Activated naive CD8-positive, alpha-beta T cell treated with anti-CD3 and anti-CD28 coated beads for 36 hours (primary cell): ENCODE measurements at places on chromosomes 6 and 20.

- no peak for DNase-seq
Observed at GRCh38 chr6:1013656-1014430, 298.1 kb upstream of the FOXQ1 start.

DNA sequence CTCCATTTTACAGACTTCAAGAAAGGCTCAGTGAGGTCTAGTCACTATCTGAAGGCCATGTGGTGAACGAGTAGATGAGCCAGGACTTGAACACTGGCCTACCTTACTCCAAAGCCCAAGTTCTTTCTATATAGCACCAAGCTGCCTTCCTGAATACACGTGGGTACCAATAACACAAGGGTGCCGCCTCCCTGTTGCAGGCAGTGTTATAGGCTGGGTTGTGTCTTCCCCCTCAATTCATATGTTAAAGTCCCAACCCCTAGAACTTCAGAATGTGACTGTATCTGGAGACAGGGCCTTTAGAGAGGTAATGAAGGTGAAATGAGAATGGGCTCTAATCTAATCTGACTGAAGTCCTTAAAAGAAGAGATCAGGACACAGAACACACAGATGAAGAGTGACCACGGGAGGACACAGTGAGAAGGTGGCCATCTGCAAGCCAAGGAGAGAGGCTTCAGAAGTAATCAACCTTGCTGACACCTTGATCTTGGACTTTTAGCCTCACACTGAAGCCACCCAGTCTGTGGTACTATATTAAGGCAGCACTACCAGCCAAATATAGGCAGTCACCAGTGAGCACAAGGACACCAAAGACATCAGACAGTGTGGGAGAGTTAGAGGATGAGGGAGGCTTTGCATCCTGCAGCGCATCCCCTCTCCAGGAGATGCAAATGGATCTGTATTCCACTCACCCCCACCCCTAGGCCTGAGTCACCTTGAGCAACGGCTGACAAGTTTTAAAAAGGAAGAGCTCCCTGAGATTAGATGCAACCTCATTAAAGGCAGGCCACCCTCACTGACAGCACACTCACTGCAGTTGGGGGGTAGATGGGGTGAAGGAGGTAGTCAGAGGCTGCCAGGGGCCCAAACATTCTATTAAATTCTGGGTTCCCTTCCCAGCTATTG is 40.9 kb upstream of the LYRM2 start:
- DNase-seq, result no peak

- no peak for DNase-seq
Observed at GRCh38 chr20:25218492-25218891, 23.0 kb downstream of the ENTPD6 start.

DNA sequence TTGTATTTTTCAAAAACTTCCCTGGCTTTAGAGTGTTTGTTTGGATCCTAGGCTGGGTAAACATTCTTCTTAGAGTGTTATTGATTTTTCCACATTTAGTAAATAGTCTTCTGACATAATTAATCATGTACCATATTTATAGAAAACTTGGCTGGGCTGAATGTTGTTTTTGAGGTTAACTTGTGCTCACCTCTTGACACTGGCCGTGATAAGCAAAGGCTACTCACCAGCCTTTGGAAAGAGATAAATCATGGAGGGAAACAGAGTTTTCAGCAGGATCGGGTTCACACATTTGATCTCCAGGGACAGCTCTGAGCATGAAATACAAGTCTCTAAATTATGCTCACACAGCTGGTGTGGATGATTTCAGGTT is 6.2 kb upstream of the CD93 start:
- no peak for DNase-seq

DNA sequence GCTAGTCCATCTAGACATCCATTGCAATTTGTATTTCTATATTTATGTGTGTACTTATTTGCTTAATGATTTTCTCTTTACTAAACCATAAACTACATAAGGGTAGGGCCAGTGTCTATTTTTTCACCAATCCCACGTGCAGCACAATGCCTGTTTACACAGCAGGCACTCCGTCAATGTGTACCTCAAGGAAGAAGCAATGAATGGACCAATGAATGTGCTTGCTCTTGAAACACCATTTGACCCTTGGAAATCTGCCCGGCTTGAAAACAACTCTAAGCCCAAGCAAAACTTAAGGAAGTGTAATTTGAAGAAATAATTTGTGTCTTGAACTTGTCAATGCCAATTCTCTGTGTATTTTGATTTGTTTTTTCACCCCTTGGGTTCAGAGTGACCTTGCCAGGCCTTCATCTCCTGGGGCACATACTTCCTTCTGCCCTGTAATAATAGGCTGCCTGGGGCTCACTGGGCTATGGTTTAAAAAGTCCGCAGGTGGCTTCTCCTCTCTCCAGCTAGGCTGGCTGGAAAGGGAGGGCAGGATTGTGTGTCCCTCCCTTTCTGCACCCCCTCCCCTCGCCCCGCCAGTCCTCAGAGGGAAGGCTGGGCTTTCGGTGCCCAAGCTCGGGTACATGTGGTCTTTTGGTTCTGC is 140.8 kb upstream of the ARMC2 start:
- DNase-seq, result no peak

GRCh38 chr20:44496976-44497375 is 21.3 kb downstream of the TTPAL start:
- no peak for DNase-seq

GRCh38 chr20:41135187-41135887 is 2.0 kb upstream of the PLCG1 start:
- DNase-seq, result peak; percentile 63

- no peak for DNase-seq
Observed at GRCh38 chr6:40362859-40363258, 224.3 kb downstream of the LRFN2 start.

DNA sequence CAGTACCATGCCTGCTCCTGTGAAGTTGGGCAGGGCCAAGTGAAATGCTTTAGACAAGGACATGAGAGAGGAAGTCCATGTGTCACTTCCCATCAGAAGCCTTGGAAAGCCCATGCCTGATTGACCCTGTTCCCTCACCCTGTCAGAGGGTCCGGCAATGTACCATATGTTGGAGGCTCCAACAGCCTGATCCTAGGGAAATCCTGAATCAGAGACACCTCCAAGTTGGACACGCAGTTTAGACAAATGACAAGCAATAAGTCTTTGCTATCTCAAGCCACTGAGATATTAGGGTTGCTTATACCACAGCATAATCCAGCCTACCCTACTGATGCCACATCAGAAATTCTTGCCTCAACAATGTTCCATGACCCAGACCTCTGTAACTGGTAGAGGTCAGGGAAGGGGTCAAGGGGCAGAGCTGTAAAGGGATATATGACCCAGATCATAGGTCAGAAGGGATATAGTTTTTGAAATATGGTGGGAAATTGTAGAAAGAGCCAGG is 174.8 kb downstream of the HACE1 start:
- no peak for DNase-seq

GRCh38 chr20:667351-668034 is 8.1 kb downstream of the SCRT2 start:
- DNase-seq, result peak; percentile 52

- no peak for DNase-seq
Observed at GRCh38 chr6:134049586-134049985, 2.8 kb downstream of the SLC2A12 start.

DNA sequence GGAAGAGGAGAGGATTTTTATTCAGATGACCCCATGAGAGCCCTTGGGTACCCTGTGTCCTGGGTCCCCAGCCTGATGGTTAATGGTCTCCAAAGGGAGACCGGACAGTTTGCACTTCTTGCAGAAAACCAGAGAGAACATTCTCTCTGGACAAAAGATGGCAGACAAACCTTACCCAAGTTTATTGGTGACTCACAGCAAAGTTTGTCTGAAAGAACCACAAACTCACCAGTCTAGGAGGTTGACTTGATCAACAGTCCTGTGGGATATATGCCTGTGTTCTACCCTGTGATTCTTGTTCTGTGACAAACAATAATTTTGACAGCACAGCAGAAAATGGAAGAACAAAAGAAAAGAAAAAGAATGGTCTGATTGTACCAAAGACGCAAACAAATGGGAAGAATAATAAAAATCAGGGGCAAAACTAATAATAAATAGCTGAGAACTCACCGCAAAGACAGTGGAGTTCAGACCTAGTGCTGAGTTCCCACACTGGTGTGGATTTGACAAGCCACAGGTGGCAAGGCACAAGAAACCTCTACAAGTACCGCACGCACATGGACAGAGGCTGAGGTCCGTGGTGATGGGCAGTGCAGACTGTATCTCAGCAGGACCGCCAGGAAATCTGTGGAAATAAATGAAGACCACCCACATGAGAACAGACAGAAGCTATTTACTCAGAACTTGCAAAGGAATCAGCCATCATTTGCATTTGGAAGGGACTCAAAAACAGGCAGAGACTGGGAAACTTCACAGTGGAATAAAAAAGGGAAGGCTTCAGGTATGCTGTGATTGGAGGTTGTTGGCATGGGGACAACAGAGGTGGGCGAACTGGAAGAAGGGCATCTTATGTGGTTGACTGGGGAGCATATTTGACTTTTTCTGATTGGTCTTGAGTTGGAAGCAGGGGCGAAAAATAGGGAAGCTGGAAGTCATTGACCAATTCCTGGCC is 246.3 kb upstream of the RNF24 start:
- DNase-seq, result no peak

DNA sequence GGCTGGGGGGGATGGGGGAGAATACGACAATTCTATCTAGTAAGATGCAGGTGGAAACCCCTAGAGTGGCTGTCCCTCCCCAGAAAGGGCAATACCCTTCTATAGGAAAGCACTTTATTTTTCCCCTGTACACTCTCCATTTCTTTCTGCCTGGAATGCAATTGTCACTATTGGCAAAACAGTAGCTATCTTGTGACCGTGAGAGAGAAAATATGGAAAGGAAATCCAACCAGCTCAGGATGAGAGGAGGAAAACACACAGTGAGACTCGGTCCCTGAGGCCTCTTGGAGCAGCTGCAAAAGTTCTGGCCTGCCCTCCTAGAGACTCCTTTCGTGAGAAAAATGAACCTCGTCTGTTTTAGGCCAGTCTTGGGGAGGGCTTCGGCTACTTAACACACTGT is 43.4 kb downstream of the FAM50B start:
- DNase-seq, result no peak

GRCh38 chr6:73769976-73770375 is 74.0 kb downstream of the CD109 start:
- DNase-seq, result no peak

DNA sequence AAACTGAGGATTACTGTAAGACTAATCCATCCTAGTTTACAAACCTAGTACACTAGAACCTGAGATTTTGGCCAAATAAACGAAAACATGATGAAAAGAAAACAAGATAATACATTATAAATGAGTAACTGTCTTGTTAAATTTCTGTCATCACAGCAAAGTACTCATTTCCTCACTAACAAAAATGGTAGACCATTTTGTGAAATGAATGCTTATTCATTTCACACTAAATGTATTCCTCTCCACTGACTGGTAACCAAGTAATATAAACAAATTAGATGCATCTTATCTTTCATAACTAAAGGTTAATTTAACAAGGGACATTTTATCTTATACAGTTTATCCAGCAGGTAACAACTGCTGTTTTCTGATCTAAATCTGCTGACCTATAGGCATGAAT is 143.7 kb downstream of the REV3L start:
- DNase-seq, result no peak

DNA sequence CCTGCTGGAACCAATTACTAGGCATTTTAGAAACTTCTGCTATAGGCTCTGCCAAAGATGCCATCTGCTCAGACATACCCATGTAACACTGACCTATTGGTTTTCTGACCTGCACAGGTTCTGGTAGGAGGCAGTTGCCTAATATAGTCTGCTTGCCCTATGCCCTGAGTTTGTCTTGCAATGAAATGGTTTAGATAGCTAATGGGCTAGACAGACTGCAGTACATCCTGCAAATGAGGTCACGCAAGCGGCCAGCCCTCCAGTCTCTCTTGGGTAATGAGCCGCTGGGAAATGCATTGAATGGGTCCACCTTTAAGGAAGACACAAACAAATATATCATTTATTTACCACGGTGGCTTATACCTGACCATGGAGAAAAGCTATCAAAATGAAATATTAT is 90.6 kb upstream of the B3GAT2 start:
- DNase-seq, result no peak

DNA sequence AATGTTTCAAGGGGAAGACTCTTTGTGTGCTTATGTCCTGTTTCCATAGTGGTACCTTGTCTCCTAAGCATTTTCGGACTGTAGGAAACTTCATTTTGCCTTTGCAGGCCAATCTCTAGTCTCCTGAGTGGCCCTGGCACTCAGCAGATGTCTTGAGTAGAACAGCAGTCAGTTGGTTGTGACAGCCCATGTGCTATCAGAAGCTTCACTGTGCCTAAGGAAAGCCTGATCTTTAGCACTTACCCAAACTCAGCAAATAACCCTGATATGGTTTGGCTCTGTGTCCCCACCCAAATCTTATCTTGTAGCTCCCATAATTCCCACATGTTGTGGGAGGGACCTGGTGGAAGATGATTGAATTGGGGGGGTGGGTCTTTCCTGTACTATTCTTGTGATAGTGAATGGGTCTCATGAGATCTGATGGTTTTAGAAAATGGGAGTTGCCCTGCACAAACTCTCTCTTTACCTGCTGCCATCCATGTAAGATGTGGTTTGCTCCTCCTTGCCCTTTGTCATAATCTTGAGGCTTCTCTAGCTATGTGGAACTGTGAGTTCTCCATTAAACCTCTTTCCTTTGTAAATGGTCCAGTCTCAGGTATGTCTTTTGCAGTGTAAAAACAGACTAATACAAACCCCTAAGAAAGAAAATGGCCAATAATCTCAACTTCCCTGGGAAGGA is 15.9 kb upstream of the SRPK1 start:
- no peak for DNase-seq

DNA sequence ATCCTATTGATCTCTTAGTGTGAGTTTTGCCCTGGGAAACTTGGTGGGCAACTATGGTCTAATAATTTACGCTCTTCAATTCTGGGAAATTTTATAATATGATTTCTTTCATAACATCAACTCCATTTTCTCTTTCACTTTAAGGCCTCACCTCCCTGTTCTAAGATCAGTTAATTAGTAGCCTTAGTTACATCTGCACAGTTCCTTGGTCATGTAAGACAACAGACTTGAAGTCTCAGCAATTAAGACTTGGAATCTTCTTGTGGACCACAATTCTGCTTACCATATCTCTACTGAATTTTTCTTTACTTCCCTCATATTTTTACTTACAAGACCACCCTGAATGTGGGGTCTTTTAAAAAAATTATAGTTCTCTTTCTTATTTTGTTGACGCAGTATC is 8.7 kb downstream of the ENPP3 start:
- no peak for DNase-seq

DNA sequence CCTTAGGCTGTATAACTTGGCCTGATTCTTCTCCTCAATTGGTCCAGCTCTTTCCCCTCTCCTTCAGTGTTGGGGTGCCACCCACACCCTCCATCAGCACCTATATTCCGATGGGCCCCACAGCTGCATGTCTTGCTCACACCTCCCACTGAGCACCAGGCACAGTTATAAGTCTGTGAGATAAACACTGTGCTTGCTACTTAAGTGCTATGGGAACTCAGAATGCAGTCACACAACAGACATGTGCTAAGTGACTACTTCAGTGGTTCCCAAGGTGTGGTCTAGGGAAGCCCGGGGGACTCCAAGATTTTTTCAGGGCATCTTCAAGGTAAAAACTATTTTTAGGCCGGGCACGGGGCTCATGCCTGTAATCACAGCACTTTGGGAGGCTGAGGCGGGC is 7.3 kb downstream of the ZC3H12D start:
- DNase-seq, result no peak
